ENCODE measurements at places on chromosomes 11 and 22.

GRCh38 chr22:21803811-21804249 lies 63.6 kb downstream of the MAPK1 start:
- DNase-seq, result no peak

GRCh38 chr11:1830322-1831223 lies 4.2 kb upstream of the SYT8 start:
- peak; percentile 33 for DNase-seq

- no peak for DNase-seq
Measured at GRCh38 chr11:69467196-69467595, 14.3 kb upstream of the LINC01488 start.

DNA sequence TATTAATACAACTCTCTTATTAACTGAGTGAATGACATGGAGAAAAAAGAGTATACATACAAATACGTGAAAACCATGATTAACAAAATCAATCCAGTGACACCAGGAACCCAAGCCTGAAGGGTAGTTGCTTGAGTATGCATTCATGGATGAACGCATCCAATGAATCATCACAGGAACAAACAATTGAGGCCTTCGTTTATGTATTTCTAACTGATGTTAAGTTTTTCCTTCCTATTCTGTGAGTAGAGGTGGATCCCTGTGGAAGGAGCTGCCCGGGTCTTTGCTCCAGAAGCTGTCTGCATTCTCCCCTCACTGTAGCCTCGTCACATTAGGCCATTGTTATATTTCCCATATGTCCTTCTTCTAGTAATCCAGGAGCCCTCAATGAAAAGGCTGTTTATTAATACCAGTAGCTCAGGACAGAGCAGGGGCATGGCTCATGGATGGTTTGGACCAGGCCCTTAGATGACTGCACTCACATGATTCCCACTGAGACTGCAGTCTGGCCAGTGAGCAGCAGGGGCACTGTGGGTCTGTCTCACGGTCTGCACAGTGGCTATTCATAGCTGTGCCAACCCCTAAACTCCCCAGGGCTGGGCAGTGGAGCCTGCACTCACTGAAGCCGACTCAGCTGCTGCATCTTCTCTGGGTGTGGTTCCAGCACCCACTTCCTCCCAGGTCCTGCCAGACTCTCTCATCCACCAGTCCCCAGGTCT lies 128.1 kb upstream of the TOP3B start:
- DNase-seq, result peak; percentile 70

DNA sequence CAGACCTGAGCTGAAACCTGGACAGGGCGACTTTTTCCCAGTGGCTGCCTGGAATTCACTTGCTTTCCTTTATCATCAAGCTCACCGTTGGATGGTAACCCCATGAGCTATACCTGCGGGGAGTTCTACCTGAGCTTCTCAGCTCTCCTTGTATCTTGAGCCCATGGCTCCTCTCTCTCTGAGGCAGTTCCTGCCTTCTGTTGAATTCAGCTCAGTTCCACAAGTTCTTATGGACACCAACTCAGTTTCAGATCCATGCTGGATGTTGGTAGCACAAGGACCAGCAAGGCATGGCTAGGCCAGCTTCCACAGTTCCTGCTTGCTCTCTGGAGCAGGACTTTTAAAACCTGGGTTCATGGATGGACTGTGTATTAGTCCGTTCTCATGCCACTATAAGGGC lies 58.3 kb upstream of the AMPD3 start:
- DNase-seq, result no peak
